ENCODE measurements at places on chromosomes 4 and X. TPM values are rescaled to one million over a fixed set of nuclear protein-coding genes. Genes with fewer than 3 reads are reported as not detected.

Gene QRFPR
- total RNA-seq = not detected

Gene DDIT4L
- total RNA-seq = 0.92 TPM

- H3K27me3 ChIP-seq = no peaks in the 10 kb centered on the region
- H3K4me1 ChIP-seq = no peaks in the 10 kb centered on the region
- no peak for DNase-seq
- no peaks in the 10 kb centered on the region for H3K36me3 ChIP-seq
- H3K4me3 ChIP-seq = no peak overlapping the region
- H3K27ac ChIP-seq = no peak overlapping the region
These were observed 127.0 kb upstream of the SH3RF1 start for GRCh38 chr4:169397762-169398161.

DNA sequence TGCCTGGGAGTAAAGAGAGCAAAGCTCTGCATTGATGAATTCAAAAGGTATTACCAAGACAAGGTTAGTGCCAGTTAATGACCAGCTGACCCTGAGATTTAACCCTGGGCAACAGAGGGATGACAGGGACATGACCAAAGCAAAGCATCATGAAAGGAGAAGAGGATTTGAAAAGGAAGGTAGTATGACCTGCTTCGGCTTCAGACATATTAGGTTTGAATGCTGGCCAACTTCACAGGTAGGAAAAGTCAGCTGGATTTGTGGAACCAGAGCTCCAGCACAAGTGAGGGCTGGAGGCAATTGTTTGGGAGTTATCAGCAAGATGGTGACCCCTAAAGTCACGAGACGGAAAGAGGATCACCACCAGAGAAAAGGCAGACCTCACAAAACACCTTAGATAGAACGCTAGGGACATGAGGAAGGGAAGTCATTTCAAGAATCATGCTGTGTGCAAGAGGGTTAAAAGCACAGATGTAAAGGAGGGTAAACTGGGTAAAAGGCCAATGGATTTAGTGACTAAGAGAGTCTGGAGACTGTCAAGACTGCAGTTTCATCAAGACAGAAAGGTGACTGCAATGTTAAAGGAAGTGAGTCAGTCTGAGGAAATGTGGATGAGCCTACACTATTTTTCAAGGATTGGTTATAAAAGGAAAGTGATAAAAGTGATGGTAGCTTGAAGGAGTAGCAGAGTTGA, 45.6 kb downstream of the SH3RF1 start:
- no peak overlapping the region for H3K4me3 ChIP-seq
- no peak for DNase-seq

GRCh38 chr4:80814266-80814665, 216.2 kb upstream of the BMP3 start:
- no peak for DNase-seq
- H3K36me3 ChIP-seq = no peaks in the 10 kb centered on the region
- H3K4me1 ChIP-seq = no peaks in the 10 kb centered on the region
- H3K27ac ChIP-seq = no peak overlapping the region

All from lower lobe of right lung (tissue), 2 donors.